A549 treated with CpdA at 1 μM for 4 hours (cell line): ENCODE measurements at places on chromosomes 2 and 18. TPM values are rescaled to one million over a fixed set of nuclear protein-coding genes. Genes with fewer than 3 reads are reported as not detected.

Gene BCL11A
- 0.03 to 0.23 TPM (median 0.06 TPM) in 4 of 5 replicates, not detected in the other for total RNA-seq

Gene C2orf80
- not detected in 5 replicates for total RNA-seq

Gene CTLA4
- not detected in 5 replicates for total RNA-seq

Gene CROCC2
- not detected in 5 replicates for total RNA-seq

Gene ZSCAN30
- 0.52 to 1.8 TPM (median 0.79 TPM) in 5 replicates for total RNA-seq

Gene TMEM169
- total RNA-seq, result 0.34 to 0.80 TPM (median 0.52 TPM) in 5 replicates

Gene EFEMP1
- 30.5 to 60.6 TPM (median 41.0 TPM) in 5 replicates for total RNA-seq

Gene METTL8
- 23.2 to 30.1 TPM (median 28.1 TPM) in 5 replicates for total RNA-seq

Gene CRYBA2
- 0.44 TPM in 1 of 5 replicates, not detected in the others for total RNA-seq

Gene FAM237A
- not detected in 5 replicates for total RNA-seq

Gene DCDC2C
- 0.29 to 0.36 TPM in 2 of 5 replicates, not detected in the others for total RNA-seq

Gene CPO
- total RNA-seq, result 0.13 TPM in 1 of 5 replicates, not detected in the others

Gene FKBP1B
- total RNA-seq, result 8.6 to 10.1 TPM (median 8.9 TPM) in 5 replicates

Gene FSHR
- not detected in 5 replicates for total RNA-seq

Gene CSRNP3
- not detected in 5 replicates for total RNA-seq

Gene IL1A
- 0.12 to 0.16 TPM (median 0.14 TPM) in 4 of 5 replicates, not detected in the other for total RNA-seq

Gene QPCT
- total RNA-seq, result 16.4 to 20.3 TPM (median 17.8 TPM) in 5 replicates

Gene GRP
- total RNA-seq, result not detected in 5 replicates

Gene MYO7B
- 0.12 to 0.32 TPM (median 0.21 TPM) in 5 replicates for total RNA-seq

Gene TIGD1
- total RNA-seq, result 4.6 to 5.1 TPM (median 4.9 TPM) in 5 replicates

Gene SERPINB4
- total RNA-seq, result 0.16 to 0.26 TPM (median 0.20 TPM) in 5 replicates

Gene BUB1
- total RNA-seq, result 40.1 to 50.0 TPM (median 46.1 TPM) in 5 replicates

Gene ERFE
- total RNA-seq, result 6.3 to 8.2 TPM (median 6.9 TPM) in 5 replicates

Gene SRD5A2
- 0.02 to 0.04 TPM in 2 of 5 replicates, not detected in the others for total RNA-seq

Gene CLEC4F
- not detected in 5 replicates for total RNA-seq

Gene AMER3
- not detected in 5 replicates for total RNA-seq

Gene UBXN2A
- total RNA-seq, result 19.3 to 23.4 TPM (median 20.5 TPM) in 5 replicates

Gene ADCY3
- total RNA-seq, result 72.5 to 81.7 TPM (median 75.8 TPM) in 5 replicates

Gene ANAPC1
- 22.3 to 41.2 TPM (median 30.1 TPM) in 5 replicates for total RNA-seq
